ENCODE measurements at places on chromosomes 5 and 9.

GRCh38 chr5:34047143-34047542 is 4.1 kb upstream of the C1QTNF3 start:
- DNase-seq, result no peak

- no peak for DNase-seq
These were observed 21.6 kb downstream of the MRPL22 start for GRCh38 chr5:154962494-154962893.

- DNase-seq, result no peak
These were observed 246.8 kb downstream of the ARRDC3 start for GRCh38 chr5:91136271-91136670.

- no peak for DNase-seq
These were observed 188.4 kb downstream of the ACER2 start for GRCh38 chr9:19597176-19597575.
